ENCODE measurements at places on chromosomes 2 and 18.
A peak's percentile ranks its signal among the peaks of the same experiment; 100 is the strongest.

DNA sequence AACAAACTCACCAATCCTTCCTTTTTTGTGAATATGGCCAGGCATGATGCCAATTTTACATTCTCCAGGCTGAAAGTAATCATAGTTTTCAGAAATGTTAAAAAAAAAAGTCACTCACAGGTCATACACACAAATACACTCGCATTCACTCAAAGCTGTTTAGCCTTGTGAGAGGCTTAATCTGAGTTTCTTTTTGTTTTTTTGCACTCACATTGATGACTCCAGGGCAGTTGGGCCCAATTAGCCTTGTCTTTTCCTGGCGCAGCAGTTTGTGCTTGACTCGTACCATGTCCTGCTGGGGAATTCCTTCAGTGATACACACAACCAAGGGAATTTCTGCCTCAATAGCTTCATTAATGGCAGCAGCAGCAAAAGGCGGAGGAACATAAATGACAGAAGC lies 18.0 kb downstream of the SUCLG1 start:
- no peak for DNase-seq

DNA sequence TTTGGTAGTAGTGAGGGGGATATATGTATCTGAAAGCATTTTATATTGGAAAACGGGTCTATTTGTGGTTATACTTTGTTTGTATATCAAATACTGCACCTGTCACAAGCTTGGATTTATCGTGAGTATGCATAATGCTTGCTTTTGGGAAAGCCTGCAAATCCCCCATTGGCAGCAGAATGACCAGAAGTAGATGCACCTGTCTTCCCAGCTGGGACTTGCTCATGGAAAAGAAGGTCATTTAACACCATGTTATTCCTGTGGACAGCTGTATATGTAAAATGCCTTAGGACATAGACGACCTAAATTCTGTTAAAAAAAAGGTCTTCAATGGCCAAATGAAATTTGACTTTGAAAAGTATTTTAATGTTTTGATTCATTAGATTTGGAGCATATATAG lies 599.4 kb downstream of the XIRP2 start:
- DNase-seq = no peak

DNA sequence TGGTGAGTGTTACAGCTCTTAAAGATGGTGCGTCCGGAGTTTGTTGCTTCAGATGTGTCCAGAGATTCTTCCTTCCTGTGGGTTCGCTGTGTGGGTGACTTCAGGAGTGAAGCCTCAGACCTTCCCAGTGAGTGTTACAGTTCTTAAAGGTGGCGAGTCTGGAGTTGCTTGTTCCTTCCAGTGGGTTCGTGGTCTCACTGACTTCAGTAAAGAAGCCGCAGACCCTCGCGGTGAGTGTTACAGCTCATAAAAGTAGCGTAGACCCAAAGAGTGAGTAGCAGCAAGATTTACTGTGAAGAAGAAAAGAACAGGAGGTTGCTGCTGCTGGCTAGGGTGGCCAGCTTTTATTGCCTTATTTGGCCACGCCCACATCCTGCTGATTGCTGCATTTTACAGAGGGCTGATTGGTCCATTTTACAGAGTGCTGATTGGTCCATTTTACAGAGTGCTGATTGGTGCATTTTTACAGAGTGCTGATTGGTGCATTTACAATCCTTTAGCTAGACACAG lies 34.0 kb upstream of the SPTBN1 start:
- no peak for DNase-seq

DNA sequence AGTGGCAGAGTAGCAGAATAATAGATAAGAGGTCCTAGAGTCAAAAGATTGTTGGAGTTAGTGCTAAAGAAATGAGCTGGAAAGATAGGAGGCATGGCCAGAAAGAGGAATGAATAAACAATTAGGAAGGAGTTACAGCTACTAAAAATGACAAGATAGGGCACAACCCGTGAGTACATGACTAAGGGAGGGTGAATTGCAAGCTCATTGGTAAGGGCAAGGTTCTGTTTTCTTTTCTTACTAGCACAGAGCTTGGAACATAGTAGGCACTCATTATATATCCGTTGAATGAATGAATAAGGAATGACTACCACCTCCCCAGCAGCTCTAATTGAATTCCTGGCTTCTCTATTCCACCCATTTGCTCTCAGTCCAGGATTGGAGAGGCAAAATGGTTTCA lies 5.7 kb upstream of the MARCO start:
- no peak for DNase-seq

DNA sequence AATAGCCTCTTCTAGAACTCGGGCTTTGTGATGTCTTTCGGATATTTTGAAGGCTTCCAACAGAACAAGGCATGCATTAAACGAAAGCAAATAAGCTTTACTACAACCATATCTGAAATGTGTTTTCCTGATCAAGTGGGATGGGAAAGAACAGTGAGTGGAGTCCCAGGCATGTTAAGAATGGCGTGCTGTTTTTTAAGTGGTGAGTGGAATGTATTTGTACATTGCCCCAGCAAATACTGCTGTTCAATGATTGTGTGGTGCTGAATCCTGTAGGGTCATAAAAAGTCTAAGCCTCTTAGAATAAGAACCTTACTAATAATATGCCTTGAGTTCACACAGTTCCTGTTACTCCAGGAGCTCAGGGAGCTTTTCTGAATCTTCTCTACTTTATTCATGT lies 52.5 kb downstream of the POMC start:
- peak; percentile 81 for DNase-seq

- peak; percentile 30 for DNase-seq
Measured at GRCh38 chr2:15729709-15730544, 138.3 kb downstream of the DDX1 start.

DNA sequence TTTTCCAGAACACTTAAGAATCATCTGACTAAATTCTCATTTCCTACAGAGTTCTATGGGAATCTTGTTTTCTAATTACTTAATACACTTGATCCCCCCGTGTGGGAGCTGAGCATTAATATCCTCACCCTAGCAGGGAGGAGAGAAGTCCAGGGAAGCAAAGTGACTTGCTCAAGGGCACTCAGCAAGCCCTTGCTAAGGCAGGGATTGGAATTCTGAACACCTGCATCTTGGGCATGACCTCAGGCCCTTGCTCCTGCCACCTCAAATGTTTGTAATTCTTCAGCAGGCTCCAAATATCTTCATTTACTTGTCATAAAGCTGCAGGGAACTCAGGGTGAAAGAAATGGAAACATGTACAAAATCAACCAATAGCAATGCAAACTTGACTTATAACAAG lies 162.4 kb downstream of the GPD2 start:
- DNase-seq = no peak

- DNase-seq = no peak
Measured at GRCh38 chr2:120772261-120772660, 36.6 kb downstream of the GLI2 start.

All from amniotic epithelial cell (primary cell).